ENCODE measurements at places on chromosomes 5 and 9.

DNA sequence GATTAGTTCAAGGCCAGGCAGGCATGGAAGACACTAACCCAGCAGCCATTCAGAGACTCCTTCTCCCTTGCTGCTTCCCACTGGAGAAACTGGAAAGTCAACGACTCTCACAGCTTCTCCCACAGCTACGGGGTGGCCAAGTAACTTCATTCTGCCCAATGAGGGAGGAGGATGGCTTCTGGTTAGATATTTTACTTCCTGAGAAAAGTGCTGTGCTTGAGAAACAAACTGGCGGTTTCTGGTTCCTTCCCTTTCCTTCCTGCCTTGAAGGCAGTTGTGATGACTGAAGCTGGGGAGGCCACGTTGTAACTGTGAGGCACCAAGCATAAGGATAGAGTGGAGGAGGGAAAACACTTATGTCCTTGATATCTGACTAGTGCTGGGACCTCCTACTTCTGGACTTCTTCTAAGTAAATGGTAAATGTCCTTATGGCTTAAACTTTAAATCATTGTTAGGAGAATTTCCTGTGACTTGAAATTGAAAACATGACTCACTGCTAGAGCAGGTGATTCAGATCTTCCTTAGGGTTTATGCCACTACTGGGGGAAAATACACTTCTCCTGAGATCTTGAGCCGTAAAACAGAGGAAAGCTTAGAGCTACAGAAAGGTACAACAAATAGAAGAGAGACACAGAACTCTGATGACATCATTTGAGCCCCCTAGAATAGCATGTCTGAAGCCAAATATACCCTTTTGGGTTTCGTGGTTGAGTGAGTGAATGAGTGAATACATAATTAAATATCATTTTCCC is 3.1 kb upstream of the GNPDA1 start:
- DNase-seq = peak; percentile 13

- no peak for DNase-seq
These were observed 216.8 kb upstream of the PIK3R1 start for GRCh38 chr5:67998709-67999261.

DNA sequence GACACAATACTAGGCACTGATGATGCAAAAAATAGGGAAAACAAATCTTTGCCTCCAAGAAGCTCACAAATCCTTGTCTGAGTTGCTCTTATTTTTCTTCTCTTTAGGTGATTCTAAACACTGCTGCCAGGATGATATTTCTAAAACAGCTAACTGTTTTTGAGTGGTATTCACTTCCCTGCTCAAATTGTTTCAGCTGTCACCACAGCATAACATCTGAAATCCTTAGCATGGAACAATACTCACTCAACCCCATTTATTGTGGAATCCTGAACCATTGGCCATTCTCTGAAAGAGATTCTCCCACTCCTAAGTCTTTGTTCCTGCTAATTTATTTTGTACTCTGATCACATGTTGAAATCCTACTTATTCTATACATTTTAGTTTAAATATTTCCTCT is 4.8 kb upstream of the SHOC1 start:
- DNase-seq = no peak

DNA sequence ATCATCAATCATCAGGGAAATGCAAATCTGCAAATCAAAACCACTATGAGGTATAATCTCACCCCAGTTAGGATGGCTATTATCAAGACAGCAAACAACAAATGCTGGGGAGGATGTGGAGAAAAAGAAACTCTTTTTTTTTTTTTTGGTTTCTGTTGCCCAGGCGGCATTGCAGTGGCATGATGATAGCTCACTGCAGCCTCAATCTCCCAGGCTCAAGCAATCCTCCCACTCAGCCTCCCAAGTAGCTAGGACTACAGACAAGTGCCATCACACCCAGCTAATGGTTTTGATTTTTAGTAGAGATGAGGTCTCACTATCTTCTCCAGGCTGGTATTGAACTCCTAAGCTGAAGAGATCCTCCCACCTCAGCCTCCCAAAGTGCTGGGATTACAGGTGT is 5.4 kb upstream of the CNTRL start:
- DNase-seq = no peak

DNA sequence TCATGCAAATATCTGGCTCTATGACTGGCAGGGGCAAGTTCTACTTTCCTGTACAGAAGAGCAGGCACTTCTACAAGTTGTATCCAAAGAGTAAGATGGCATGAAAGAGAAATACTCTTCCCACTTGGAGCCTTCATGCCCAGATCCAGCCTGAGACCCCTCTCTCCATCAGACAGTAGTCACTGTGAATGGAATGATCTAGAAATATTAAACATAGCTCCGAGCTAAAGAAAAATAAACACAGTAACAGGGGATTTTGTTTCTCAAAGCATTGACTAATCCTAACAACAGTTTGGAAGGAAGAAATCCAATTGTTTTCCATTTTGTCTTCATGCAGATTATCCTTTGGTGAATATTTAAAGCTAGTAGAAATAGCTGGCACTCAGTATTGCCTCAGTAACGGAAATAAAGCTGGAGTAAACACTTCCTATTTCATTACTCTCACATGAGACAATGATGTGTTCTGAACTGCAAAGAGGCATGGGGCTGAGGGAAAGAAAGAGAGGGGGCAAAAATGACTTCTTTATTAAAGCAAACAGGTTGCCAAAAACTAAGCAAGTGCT is 100.0 kb downstream of the SEMA5A start:
- DNase-seq = no peak

- no peak for DNase-seq
These were observed 26.6 kb downstream of the DYNC2I2 start for GRCh38 chr9:128629852-128630545.

DNA sequence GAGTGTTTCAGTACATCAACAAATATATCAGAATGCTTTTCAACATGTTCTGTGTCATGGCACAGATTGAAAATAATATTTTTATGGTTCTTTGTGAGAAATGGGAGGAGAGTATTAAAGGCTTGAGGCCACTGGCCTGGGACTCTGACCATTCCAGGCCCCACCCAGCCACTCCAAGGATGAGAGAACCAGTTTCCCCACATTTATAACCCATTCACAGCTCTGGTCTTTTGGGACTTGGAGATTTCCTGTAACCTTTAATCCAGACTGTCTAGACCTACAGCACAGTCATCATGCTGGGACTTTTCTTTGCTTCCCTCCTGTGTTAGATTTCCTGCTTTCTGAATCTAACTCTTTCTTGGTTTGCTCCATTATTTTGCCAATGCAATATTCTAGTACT is 389.6 kb downstream of the KIAA0825 start:
- DNase-seq = no peak

GRCh38 chr9:116312221-116312620 is 158.6 kb downstream of the PAPPA start:
- no peak for DNase-seq

DNA sequence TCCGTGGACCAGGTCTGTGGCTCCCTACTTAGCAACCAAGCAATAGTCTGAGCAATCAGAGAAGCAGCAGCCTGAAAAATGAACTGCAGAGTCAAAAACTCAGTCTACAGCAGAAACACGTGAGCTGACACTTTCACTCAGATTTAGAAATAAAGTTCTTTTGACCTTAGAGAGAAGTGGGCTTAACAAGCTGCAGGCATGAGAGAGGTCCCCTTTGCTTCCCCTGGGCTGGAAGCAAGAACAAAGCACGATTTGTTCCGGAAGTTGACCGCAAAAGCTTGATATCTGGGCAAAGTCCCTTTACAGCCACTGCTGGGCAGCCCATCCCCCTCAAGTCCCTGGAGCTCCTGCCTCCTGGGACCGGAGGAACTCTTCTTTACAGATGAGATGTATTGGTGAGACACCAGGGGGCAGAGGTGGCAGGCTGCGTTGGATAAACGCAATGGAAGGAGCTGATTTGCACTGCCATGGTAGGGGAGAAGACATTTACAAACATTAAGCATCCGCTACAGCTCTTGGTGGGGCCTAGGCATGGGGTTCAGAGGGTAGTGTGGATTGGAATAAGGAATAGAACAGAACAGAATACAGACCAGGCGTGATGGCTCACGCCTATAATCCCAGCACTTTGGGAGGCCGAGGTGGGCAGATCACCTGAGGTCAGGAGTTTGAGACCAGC is 5.8 kb upstream of the SOWAHA start:
- no peak for DNase-seq

DNA sequence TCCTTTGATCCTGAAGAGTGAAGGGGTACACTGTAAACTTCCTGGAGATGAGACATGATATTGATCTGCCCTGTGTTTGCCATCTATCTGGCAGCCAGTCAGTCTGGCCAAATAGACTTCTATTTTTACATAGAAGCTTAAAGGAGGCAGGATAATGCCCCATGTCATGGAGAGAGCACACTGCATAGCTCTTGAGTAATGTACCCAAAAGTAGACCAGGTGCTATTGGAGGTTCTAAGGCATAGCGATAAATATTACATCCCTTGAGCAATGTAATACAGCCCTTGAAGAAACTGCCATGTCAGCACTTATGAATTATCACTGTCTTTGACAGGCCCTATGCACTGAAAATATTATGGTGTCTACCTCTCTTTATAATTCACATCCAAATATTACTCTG is 131.8 kb downstream of the GHR start:
- DNase-seq = no peak

Measured in AG09309 (cell line).